ENCODE measurements at places on chromosomes 6 and 20.

GRCh38 chr20:40986774-40987173 is 41.8 kb upstream of the TOP1 start:
- DNase-seq = no peak

- DNase-seq = no peak
Observed at GRCh38 chr20:17691758-17692157, 8.0 kb upstream of the BANF2 start.

DNA sequence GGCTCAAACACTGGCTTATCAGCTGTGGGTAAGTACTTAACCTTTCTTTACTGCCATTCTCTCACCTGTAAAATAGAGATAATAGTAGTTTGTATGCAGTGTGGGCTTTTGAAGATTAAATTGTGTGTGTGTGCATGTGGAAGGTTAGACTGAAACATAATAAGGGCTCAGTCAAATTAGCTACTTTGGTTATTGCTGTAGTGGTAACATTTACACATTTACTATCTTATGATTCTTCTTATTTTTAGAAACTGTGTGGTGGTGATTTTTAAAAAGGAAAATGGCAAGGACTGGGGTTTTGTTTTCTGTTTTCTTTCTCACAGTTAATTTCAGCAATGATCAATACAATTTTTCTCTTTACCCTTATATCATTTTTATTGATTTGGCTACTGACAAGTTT is 206.9 kb downstream of the NKAIN2 start:
- no peak for DNase-seq

DNA sequence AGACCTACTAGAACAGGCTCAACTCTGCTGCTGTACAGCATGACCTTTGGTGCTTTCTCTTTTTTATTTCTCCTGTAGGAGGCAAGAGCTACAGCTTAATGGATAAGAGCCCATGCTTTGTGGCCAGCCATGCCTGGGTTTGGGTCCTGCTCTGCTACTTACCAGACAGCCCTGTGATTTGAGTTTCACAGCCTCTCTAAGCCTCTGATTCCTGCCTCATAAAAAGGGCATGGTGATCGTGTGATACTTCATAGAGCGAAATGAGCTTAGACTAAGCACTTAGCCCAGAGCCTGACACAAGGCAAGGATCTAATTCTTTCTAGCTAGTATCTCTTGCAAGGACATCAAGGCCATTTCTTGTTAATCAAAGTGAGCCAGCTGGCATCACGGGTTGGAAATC is 19.3 kb upstream of the PDE7B start:
- DNase-seq = no peak

DNA sequence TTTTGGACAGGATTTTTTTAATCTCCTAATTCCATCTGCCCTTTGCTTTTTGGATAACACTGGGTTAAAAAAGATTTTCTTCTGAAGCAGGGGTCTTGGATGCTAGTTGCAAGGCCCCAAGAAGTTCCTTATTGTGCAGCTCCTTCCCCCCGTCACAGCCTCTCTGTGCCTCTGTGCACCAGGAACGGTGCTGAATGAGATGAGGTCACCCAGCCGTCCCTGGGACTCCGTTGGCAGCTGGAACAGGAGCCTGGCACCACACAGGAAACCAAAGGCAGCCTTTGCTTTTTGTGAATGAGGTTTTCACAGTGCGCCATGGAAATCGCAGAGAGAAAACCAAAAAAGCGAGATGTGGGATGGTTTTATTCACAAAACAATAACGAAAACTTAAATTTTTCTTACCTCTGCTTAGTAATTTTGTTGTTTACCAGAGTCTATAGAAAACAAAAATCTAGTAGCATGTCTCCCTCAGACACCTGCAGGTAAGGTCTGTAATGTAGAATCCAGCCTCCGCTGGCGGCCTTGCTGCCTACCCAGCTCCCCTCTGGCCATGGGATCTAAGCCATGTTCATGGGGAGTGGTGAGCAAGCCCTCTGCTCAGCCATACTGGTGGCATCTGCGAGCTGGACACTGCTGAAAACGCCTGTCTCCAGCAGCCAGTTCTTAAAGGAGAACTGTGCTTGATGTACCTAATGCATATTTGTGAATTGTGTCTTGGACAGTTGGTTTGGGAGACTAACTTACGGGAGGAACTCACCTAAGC is 40.4 kb upstream of the SYNJ2 start:
- peak; percentile 91 for DNase-seq

- no peak for DNase-seq
Observed at GRCh38 chr6:141851063-141851462, 281.7 kb upstream of the GJE1 start.

- DNase-seq = no peak
Observed at GRCh38 chr6:15230827-15231226, 15.0 kb upstream of the JARID2 start.

- no peak for DNase-seq
Observed at GRCh38 chr20:57777911-57778310, 68.1 kb upstream of the PMEPA1 start.

GRCh38 chr6:84801250-84801649 is 36.9 kb upstream of the TBX18 start:
- DNase-seq = no peak

DNA sequence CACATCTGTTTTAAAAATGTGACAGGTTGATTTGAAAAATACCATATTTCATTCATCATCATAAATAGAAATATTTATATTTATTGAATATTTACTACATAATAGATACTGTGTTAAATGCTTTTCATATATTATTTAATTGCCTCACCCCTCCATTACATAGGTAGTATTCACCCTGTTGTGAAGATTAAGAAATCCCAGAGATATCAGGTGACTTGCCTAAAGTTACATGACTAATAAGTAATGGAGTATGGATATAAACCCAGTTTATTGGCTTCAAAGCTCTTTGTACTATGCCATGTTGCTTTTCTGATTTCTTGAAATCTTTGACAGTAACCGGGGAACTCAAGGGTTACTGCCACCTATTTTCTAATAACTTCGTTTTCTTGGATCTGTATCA is 10.1 kb upstream of the TSPYL1 start:
- no peak for DNase-seq

GRCh38 chr6:90586546-90586835 is 381 bp downstream of the MAP3K7 start:
- no peak for DNase-seq

- DNase-seq = no peak
Observed at GRCh38 chr6:7058250-7058923, 49.4 kb upstream of the RREB1 start.

- DNase-seq = no peak
Observed at GRCh38 chr20:46205349-46205748, 87.2 kb downstream of the CD40 start.

DNA sequence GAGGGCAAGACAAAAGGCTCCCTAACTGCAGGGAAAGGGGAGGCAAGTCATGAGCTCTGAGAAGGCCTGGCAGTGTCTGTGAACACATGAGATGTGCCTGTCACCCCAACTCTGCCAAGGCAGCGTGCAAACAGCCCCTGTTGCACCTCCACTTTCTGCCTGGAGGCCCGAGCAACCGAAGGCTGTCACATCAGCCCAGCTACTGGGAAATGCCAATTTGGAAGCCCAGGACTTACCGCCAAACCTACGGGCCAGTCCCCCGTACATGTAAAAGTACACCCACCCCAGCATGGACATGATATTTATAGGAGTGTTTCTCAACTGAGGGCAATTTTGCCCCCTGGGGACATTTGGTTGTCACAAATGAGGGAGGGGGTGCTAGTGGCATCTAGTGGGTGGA is 27.3 kb upstream of the RPP40 start:
- no peak for DNase-seq

- DNase-seq = no peak
Observed at GRCh38 chr6:3032986-3033385, 33.3 kb downstream of the NQO2 start.
